ENCODE measurements at places on chromosomes 11 and 22.

GRCh38 chr11:123439616-123440015 is 9.5 kb downstream of the GRAMD1B start:
- no peak for DNase-seq

- DNase-seq = no peak
Measured at GRCh38 chr11:101474666-101475065, 109.1 kb downstream of the TRPC6 start.

DNA sequence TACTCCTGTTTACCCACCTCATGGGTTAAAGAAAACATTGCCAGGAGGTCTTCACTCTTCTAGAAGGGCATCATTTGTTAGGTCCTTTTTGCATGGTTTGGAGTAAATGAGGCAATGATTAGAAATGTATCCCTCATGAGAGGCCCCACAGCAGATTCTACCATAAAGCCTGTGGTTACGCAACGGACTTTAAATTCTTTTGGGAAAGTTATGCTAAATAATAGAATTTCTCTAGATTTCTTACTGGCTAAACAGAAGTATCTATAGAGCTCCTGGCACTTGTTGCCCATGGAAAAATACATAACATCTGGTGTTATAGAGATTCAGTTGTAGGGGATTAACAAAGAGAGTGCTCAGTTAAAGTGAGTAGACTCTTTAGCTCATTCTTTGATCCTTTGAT is 15.1 kb upstream of the ATXN10 start:
- DNase-seq = no peak

- DNase-seq = no peak
Measured at GRCh38 chr11:29029452-29029851, 921.3 kb downstream of the METTL15 start.

GRCh38 chr22:38034278-38034882 is 22.8 kb upstream of the PICK1 start:
- DNase-seq = peak; percentile 86

DNA sequence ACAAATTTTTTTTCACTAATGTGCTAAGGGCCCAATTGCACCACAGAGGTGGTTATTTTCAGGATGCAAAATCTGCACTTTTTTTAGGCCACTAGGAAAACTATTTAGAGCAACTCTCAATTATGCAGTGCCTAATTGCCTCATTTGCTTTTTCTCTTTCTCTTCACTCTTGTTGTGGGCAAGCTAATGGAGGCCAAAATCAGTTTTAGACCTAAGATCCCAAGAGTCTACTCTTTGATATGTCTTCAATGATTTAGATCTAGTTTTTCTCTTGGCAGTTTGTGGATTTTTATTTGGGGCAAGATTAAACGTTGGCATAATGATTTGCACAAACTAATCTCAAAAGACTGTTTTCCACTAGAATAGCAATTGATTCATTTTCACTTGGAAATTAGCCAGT is 1996.9 kb downstream of the LRRC4C start:
- DNase-seq = no peak

GRCh38 chr22:48939441-48940265 is 888.0 kb downstream of the BRD1 start:
- no peak for DNase-seq

- no peak for DNase-seq
Measured at GRCh38 chr11:128766591-128767081, 72.8 kb downstream of the FLI1 start.

GRCh38 chr11:71418643-71419042 is 29.6 kb downstream of the DHCR7 start:
- DNase-seq = no peak

DNA sequence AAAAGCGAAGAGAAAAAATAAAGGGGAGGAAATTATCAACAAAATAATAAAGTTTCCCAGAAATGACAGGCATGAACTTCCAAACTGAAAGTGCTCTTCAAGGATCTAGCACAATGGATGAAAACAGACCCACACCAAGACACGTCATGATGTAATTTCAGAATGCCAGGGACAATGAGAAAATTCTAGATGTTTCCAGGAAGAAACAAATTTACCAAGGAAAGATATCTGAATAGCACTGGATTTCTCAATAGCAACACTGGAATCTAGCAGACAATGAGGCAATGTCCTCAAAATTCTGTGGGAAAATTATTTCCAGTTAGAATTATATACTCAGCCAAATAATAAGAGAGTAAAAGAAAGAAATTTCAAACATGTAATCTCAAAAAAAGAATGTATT is 46.0 kb downstream of the DENND5A start:
- DNase-seq = peak; percentile 79

DNA sequence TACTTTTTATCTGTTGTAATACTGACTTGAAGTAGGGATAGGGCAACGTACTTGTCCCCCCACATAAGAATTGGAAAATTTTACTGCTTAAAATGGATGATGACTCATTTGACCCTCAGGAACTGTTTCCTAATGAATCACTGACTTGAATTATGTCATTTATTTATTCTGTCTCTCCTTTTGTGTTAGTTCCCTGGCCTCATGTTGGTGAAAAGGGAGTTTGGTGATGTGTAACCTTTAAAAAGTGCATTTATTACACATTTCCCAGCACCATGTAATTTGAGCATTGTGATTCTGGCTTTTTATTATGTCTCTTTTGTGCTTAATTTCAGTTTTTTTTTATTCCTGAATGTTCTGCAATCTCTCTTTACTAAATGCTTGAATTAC is 20.3 kb upstream of the PGM2L1 start:
- peak; percentile 90 for DNase-seq

DNA sequence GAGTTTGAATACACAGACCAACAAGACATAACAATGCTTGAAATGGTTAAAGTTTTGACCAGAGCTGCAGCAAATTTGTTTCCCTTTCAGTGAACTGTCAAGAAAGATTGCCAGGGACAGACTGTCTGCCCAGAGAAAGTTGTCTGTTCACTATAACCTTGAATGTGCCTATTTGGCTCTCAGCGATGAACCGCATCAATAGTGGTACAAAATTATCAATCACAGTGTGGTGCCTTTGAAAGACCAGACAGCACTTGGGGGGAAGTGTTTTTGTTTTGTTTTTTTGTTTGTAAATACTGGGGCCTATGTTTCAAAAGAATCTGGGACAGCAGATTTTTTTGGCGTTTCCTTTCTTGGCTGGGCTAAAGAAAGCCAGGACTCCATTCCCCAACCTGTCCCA is 123.1 kb downstream of the CD44 start:
- no peak for DNase-seq

DNA sequence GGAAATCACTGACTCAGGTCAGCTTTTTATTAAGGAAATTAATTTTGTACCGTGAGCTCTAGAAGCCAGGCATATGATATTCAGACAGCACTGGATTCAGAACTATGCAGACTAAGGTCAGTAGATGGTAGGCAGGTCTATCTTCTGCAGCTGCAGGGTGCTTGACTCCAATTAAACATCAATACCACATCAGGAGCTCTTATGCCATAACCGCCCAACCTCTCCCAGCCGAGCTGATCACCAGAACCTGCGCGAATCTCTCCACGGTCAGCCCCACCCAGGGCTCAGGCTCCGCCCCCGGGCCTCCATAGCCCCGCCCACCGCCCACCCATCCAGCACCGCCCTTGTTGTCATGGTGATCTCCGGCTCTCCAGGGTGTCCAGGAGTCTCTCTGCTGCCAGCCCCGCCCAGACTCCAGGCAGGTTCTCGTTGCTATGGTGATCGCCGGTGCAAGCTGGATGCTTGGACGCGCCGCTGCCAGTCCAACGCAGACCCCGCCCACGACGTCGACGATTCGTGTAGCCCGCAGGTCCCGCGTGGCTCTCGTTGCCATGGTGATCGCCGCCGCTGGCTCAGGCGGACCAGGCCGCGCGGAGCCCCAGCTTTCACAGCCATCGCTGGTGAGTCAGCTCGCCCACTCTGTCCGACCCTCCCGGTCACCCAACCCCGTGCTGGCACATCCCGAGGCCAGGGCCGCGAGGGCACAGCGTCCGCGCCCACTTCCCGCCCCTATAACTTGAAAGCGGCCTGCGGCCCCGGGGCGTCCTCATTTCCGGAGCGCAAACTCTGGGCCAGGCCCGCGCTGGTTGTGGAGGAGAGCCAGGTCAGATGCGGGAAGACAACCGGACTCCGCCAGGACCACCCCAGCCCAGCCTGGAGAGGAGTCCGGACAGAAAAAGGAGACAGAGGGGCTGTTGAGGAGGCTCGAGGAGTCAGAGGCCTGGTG is at the start of gene RAB36:
TSS of gene RAB36 (plus strand) at position 546 of the 946 bp plus-strand sequence. CDS start 1,140 bp downstream, outside the sequence.
- peak; percentile 98 for DNase-seq

- no peak for DNase-seq
Measured at GRCh38 chr11:12662101-12662689, 12.0 kb upstream of the TEAD1 start.

- DNase-seq = peak; percentile 59
Measured at GRCh38 chr11:130407978-130408377, 20.4 kb downstream of the ADAMTS8 start.

GRCh38 chr22:39236321-39237317 is 8.2 kb downstream of the PDGFB start:
- DNase-seq = no peak

DNA sequence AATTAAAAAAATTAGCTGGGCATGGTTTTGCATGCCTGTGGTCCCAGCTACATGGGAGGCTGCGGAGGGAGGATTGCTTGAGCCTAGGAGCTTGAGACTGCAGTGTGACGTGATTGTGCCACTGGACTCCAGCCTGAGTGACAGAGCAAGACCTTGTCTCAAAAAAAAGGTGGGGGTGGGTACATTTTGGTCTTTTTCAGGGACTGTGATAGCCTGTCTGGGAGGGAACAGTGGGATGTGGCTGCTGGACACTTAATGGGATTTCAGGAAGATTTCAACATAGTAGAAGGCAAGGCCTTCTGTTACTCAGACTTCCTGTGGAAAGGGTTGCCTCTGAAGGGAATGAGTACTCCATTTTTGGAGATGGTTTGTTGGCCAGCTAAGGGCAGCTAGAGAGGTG is 40.6 kb downstream of the RELT start:
- DNase-seq = no peak

- no peak for DNase-seq
Measured at GRCh38 chr11:121149116-121149515, 48.1 kb downstream of the TECTA start.

DNA sequence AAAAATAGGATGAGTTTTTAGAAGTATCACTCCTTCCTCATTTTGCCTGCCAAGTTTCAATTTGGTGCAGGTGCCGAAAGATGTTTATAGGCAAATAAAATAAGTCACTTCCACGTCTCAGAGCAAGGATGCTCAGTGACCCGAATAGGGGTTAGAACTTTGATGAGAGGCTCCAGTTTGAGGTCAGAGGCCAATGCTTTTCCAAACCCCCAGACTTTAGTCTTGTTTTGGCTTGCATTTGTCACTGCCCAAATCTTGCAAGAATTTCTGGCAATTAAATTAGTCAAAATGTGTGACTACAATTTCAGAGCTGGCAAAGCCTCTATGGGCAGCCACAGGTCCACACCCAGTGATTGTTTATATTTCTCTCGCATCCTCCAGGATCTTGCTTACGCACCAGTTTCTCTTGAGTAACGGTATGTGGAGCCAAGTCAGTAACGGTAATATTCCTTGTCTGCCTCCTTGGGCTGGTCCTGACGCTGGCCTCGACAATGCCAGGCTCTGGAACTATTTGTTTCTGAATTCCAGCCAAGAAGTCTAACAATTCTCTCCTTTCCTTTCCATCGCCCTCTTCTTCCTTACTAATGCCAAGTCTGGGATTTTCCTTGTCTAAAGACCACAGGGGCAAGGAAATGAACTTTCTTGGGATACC is 9.9 kb upstream of the NUP160 start:
- peak; percentile 75 for DNase-seq

DNA sequence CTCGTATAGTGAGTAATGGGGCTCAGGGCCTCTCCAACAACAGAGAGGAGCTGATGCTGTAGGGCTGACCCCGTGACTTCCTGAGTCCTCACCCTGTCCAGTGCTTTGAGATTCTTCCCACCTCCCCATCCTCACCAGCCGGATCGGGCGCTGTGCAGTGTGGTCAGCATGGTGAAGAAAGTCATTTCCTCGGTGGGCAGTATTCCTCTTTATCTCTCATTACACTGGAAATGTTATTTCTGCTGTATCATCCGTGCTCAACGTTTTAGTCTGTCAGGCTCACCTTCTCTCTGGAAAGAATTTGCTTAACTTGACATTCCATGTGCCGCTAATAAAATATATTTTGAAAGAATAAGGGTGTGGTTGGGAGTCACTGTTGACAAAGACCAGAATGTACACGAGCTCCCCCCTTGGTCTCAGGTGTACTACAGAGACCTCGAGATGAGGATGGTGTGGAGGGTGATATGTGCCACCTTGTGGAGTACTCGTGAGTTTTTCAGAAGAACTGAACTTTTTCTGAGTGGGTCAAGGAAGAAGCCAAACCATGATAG is 25.7 kb upstream of the SCGB1A1 start:
- DNase-seq = no peak

DNA sequence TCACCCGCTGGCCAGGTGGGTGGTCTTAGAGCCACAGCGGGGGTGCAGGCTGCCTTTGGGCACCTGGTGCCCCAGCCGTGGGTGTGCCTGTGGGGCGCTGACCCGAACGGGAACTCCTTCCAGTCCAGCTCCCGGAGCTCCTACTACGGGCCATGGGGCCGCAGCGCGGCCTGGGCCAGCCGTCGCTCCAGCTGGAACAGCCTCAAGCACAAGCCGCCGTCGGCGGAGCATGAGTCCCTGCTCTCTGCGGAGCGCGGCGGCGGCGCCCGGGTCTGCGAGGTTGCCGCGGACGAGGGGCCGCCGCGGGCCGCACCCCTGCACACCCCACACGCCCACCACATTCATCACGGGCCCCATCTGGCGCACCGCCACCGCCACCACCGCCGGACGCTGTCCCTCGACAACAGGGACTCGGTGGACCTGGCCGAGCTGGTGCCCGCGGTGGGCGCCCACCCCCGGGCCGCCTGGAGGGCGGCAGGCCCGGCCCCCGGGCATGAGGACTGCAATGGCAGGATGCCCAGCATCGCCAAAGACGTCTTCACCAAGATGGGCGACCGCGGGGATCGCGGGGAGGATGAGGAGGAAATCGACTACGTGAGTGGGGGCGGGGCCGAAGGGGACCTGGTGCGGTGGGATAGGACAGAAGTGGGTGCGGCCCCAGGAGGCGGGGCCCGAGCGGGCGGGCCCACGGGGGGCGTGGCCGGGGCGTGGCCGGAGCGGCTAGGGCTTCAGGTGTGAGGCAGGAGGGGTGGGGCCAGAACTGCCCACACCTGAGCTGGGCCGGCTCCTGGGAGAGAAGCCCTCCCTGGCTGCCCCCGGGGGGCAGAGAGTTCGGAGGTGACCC is 91.5 kb downstream of the CACNA1I start:
- DNase-seq = no peak

DNA sequence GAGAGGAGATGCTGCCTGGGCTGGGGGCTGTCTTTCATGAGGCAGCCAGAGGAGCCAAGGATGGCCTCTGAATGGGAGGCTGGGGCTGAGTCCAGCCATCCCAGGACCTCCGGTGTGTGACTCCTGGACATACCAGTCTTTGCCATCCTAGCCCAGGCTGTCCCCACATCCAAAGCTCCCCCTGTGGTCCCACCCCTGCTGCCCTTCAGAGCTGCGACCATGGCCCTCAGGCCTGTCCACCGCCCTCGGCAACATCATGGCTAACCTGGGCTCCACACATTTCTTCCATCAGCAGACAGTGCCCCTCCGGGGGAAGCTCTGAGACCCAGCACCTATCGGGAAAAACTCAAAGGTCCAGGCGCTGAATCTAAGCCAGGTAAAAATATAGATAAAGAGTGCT is 324.4 kb downstream of the MN1 start:
- no peak for DNase-seq
